ENCODE measurements at places on chromosomes 5 and 9.
A peak's percentile ranks its signal among the peaks of the same experiment; 100 is the strongest.

- H3K4me1 ChIP-seq = no peaks in the 10 kb centered on the region
- no peaks in the 10 kb centered on the region for H3K36me3 ChIP-seq
Measured at GRCh38 chr5:115396081-115396480, 99.6 kb upstream of the CCDC112 start.

DNA sequence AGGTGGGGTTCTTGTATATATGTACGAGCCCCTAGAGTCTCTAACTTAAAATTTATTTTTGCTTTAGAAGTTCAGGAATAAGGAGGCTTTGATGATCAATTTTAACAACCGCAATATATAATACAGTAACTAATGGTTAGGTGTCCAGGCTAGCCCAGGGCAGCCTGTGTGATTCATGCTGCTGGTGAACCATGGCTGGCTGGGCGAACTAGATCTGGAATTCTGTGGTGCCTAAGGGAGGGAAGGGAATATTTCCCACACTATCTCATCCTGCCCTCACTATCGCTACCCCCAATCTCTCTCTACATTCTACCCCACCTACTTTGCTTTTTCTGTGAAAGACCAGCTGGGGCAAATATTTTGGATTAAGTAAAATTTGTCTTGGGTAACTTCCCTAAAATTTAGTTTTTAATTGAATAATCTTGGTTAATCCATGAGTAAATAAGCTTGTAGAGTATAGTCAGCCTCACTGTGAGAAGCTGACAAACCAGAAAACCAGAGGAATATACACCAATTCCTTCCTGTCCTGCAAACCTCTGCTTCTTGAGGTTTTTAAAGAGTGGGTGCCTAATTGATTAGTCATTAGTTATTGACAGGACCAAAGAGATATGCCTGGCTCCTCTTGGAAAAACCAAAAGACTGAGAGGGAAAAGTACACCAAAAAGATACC lies 115.1 kb upstream of the CCDC152 start:
- DNase-seq = no peak
- H3K36me3 ChIP-seq = no peaks in the 10 kb centered on the region
- H3K4me3 ChIP-seq = no peak overlapping the region

- H3K4me3 ChIP-seq = no peak overlapping the region
- no peaks in the 10 kb centered on the region for H3K4me1 ChIP-seq
- H3K27me3 ChIP-seq = no peaks in the 10 kb centered on the region
- H3K27ac ChIP-seq = no peak overlapping the region
- H3K36me3 ChIP-seq = no peaks in the 10 kb centered on the region
- no peak for DNase-seq
Measured at GRCh38 chr5:8239646-8240045, 370.7 kb downstream of the MTRR start.

DNA sequence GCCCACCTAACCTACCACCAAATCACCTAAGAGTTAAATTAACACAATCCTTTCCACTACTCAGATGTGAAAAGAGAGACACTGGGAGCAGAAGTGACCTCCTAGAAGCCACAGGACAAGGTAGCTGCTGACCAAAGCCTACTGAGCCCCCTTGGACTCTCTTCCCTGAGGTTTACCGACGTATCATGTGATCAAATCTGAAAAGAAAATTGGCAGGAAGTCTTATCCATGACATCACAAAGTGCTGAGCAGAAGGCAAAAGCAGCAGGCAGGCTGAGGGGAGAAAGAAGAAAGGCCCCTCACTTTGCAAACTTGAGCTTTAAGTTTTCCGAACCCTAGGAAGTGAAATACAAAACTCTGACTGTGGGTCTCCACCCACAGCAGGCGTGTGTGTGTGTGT lies 11.1 kb downstream of the PRELID2 start:
- no peaks in the 10 kb centered on the region for H3K4me1 ChIP-seq
- H3K4me3 ChIP-seq = no peak overlapping the region
- H3K27me3 ChIP-seq = no peaks in the 10 kb centered on the region

- no peaks in the 10 kb centered on the region for H3K27me3 ChIP-seq
- no peak overlapping the region for H3K4me3 ChIP-seq
- H3K27ac ChIP-seq = no peak overlapping the region
- no peaks in the 10 kb centered on the region for H3K4me1 ChIP-seq
- DNase-seq = no peak
Measured at GRCh38 chr9:7436754-7437153, 362.8 kb downstream of the DMAC1 start.

GRCh38 chr9:131335368-131335755 lies 45.8 kb downstream of the PLPP7 start:
- H3K27me3 ChIP-seq = no peaks in the 10 kb centered on the region
- no peak overlapping the region for H3K4me3 ChIP-seq
- DNase-seq = no peak
- peaks cover 12% of the 10 kb centered on the region for H3K4me1 ChIP-seq

GRCh38 chr9:114237781-114238180 lies 82.4 kb downstream of the COL27A1 start:
- no peak for DNase-seq
- no peak overlapping the region for H3K4me3 ChIP-seq
- no peaks in the 10 kb centered on the region for H3K27me3 ChIP-seq
- no peaks in the 10 kb centered on the region for H3K36me3 ChIP-seq
- peaks cover 7% of the 10 kb centered on the region for H3K4me1 ChIP-seq

- no peak overlapping the region for H3K27ac ChIP-seq
- DNase-seq = no peak
- peaks cover 5% of the 10 kb centered on the region for H3K4me1 ChIP-seq
- H3K36me3 ChIP-seq = no peaks in the 10 kb centered on the region
- no peaks in the 10 kb centered on the region for H3K27me3 ChIP-seq
Measured at GRCh38 chr9:107749787-107750444, 260.3 kb upstream of the KLF4 start.

DNA sequence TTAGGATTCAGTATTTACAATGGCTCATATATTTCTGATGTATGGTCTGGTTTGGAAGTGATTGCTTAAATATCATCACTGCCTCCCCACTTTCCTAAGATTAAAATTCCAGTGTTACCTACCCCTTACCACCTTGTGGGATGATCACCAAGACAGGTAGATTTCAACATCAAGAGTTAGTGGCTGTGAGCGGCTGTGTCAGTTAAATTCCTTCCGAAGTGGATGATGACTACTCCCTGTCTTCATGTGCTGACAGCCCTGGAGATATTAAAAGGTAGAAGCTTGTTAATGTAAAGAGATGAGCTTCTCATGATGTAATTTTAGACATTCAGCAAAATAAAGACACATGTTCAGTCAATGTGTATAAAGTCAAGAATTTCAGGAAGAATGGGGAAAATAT lies 4.2 kb downstream of the ITGA2 start:
- peaks cover 11% of the 10 kb centered on the region for H3K27me3 ChIP-seq
- no peaks in the 10 kb centered on the region for H3K36me3 ChIP-seq
- no peak overlapping the region for H3K27ac ChIP-seq
- H3K4me1 ChIP-seq = peaks cover 2% of the 10 kb centered on the region

GRCh38 chr5:92552206-92553160 lies 1028.5 kb downstream of the NR2F1-AS1 start:
- H3K27me3 ChIP-seq = no peaks in the 10 kb centered on the region
- no peak overlapping the region for H3K27ac ChIP-seq
- H3K36me3 ChIP-seq = no peaks in the 10 kb centered on the region

GRCh38 chr5:136073714-136074529 lies 45.1 kb downstream of the TGFBI start:
- H3K27me3 ChIP-seq = no peaks in the 10 kb centered on the region
- no peak overlapping the region for H3K27ac ChIP-seq
- H3K36me3 ChIP-seq = no peaks in the 10 kb centered on the region
- no peak for DNase-seq
- H3K4me3 ChIP-seq = no peak overlapping the region
- no peaks in the 10 kb centered on the region for H3K4me1 ChIP-seq

DNA sequence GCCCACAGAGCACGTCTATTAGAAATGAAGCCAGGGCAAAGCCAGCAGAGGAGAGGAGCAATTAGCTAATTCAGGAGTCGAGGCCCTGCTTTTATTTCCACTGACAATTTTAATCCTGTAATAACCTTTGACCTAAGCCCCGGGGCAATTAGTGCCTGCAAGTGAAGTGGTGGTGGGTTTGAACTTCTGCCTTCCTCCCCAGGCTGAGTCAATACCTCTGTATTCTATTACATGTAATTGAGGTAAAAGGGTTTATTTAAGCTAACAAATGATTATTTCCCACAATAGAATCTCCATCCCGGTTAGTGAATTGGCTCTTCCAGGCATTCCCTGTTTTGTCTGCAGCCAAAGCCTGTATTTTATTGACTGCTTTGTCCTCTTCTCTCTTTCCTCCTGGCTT lies 49.9 kb downstream of the FGF18 start:
- peak; percentile 56 for DNase-seq
- H3K27me3 ChIP-seq = no peaks in the 10 kb centered on the region
- no peak overlapping the region for H3K27ac ChIP-seq
- H3K4me1 ChIP-seq = peaks cover 2% of the 10 kb centered on the region
- H3K4me3 ChIP-seq = no peak overlapping the region
- H3K36me3 ChIP-seq = no peaks in the 10 kb centered on the region

DNA sequence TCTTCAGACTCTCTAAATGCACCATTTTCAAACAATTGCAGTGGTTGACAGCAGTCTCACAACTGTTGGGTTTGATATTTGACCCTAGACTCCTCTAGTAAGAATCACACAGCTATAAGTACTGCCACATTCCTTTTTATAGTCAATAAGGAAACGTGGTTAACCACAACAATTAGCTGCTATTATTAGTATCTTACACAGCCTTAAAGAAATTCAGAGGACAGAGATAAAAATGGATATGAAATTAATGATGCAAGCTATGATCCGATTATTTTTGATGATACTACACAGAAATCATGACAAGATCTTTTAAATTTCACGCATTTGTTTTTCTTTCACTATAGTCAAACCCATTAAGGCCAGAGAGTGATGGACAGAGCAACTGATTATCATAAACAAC lies 288.6 kb upstream of the C9orf72 start:
- no peak overlapping the region for H3K4me3 ChIP-seq
- H3K36me3 ChIP-seq = no peaks in the 10 kb centered on the region
- DNase-seq = no peak
- H3K27me3 ChIP-seq = no peaks in the 10 kb centered on the region

DNA sequence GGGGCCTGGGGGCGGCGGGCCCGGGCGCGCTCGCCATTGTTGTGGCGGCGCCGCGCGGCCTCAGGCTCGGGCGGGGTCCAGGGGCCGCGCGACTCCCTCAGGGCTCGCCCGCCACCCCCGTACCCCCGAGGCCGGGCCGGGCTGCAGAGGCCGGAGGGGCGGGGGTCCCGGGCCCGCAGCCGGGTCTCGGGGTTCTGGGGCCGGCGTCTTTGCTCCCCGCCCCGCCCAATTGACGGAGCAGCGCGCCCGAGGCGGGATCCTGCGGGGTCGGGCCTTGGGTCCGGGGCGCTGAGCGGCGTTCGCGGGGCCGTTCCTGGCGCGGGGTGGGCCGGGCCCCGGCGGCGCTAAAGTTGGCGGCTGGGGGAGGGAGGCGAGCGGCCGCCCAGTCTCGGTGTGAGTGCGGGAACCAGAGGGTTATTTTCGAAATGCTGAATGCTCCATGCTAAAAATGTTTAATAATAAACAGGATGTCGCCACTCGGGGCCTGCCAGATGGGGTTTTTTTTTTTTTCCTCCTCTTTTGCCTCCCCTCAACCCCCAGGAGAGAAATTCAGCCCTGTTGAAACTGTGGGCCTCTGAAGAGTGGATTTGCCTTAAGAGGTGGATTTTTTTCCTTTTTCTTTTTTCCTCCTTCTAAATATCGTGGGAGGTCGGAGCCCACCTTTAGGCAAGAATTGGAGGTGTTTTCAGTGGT lies 724 bp downstream of the PRRC2B start:
- no peaks in the 10 kb centered on the region for H3K27me3 ChIP-seq
- no peak for DNase-seq
- H3K4me1 ChIP-seq = peaks cover 19% of the 10 kb centered on the region

GRCh38 chr9:5485378-5486085 lies 24.8 kb upstream of the PDCD1LG2 start:
- DNase-seq = no peak
- H3K4me1 ChIP-seq = no peaks in the 10 kb centered on the region
- no peaks in the 10 kb centered on the region for H3K27me3 ChIP-seq
- no peaks in the 10 kb centered on the region for H3K36me3 ChIP-seq
- no peak overlapping the region for H3K27ac ChIP-seq
- H3K4me3 ChIP-seq = no peak overlapping the region

DNA sequence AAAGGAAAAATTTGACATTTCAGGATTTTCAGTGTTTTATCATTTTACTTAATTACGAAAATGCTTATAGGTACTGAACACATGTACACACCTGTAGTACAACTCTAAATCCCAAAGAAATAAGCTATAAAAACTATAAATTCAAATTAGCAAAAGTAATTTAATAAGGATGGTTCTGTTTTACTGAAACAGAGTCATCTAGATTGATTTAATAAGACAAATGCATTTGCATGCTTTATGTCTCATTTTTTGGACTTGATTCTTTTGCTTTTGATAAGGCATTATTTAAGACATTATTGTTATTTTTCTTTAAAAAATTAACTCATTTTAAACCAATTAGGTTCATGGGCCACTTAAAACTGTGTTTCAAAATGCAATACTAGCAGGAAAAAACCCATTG lies 201.2 kb downstream of the PIK3R1 start:
- no peak overlapping the region for H3K27ac ChIP-seq
- H3K36me3 ChIP-seq = no peaks in the 10 kb centered on the region
- no peak for DNase-seq
- no peaks in the 10 kb centered on the region for H3K27me3 ChIP-seq
- H3K4me3 ChIP-seq = no peak overlapping the region
- peaks cover 4% of the 10 kb centered on the region for H3K4me1 ChIP-seq

- DNase-seq = no peak
- no peaks in the 10 kb centered on the region for H3K36me3 ChIP-seq
- peaks cover 3% of the 10 kb centered on the region for H3K4me1 ChIP-seq
- H3K27me3 ChIP-seq = no peaks in the 10 kb centered on the region
Measured at GRCh38 chr9:94692601-94693000, 33.9 kb upstream of the AOPEP start.
